ENCODE measurements at places on chromosomes 11 and 22.

GRCh38 chr11:98455500-98456307 is 565.0 kb upstream of the CNTN5 start:
- no peak for DNase-seq

DNA sequence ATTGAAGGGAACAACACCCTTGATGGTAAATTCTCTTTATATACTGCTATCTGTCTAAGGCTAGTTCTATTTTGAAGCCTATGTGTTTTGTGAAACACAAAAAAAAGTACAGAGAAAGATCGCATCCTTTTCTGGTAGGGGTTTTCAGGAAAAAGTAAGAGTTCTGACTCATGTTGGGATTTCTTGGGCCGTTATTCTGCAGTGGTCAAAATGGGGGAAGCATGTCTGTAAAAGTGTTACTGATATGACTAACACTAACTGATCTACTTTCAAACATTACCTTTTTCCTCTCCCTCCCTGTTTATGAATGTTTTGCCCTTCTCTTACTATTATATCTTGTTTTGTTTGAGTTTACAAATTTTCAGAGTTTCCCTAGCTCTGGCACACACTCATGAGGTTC is 53.9 kb downstream of the CTNND1 start:
- DNase-seq, result no peak

- no peak for DNase-seq
Observed at GRCh38 chr11:119607726-119608125, 121.3 kb downstream of the NECTIN1 start.

GRCh38 chr11:2835296-2835695 is 50.3 kb downstream of the CDKN1C start:
- no peak for DNase-seq
